Activated CD4-positive, alpha-beta T cell treated with anti-CD3 and anti-CD28 coated beads, Interleukin-2, amount 10 ng/mL, durations not matched to agents 7 days and 5 days (primary cell): ENCODE measurements at places on chromosomes 16 and 17. TPM values are rescaled to one million over a fixed set of nuclear protein-coding genes. Genes with fewer than 3 reads are reported as not detected.

CCDC137 gene
- 33.8 TPM for total RNA-seq

SPNS3 gene
- 8.0 TPM for total RNA-seq

IST1 gene
- 191 TPM for total RNA-seq

ASB16 gene
- total RNA-seq, result not detected

ABCC12 gene
- total RNA-seq, result not detected

FBXL16 gene
- 12.7 TPM for total RNA-seq

RNF43 gene
- total RNA-seq, result 0.12 TPM

FOXN1 gene
- not detected for total RNA-seq

OTOA gene
- total RNA-seq, result not detected

KREMEN2 gene
- total RNA-seq, result 0.08 TPM

PRAC1 gene
- total RNA-seq, result not detected

TP53TG3F gene
- total RNA-seq, result not detected

CHD9NB gene
- 0.15 TPM for total RNA-seq

HBA2 gene
- not detected for total RNA-seq

KRTAP4-9 gene
- not detected for total RNA-seq

BAIAP3 gene
- 1.6 TPM for total RNA-seq

KRTAP1-5 gene
- not detected for total RNA-seq

MARVELD3 gene
- not detected for total RNA-seq

NHERF1 gene
- 254 TPM for total RNA-seq

AIPL1 gene
- total RNA-seq, result not detected

PRSS53 gene
- 3.5 TPM for total RNA-seq

CNTNAP1 gene
- total RNA-seq, result 0.81 TPM

ZCCHC14 gene
- 7.9 TPM for total RNA-seq

CA7 gene
- not detected for total RNA-seq

SLC12A3 gene
- not detected for total RNA-seq

MYO15A gene
- total RNA-seq, result 0.23 TPM

CCL17 gene
- 0.40 TPM for total RNA-seq

TNFRSF13B gene
- not detected for total RNA-seq

SALL1 gene
- not detected for total RNA-seq

CAPNS2 gene
- not detected for total RNA-seq

KRT35 gene
- not detected for total RNA-seq

CPNE7 gene
- total RNA-seq, result 5.1 TPM

DRC3 gene
- 0.06 TPM for total RNA-seq

SEZ6L2 gene
- total RNA-seq, result not detected

MRPS7 gene
- total RNA-seq, result 35.4 TPM

MT4 gene
- total RNA-seq, result not detected

SETD1A gene
- 26.6 TPM for total RNA-seq

WIPF2 gene
- total RNA-seq, result 23.7 TPM

SHISA6 gene
- not detected for total RNA-seq

CCL4 gene
- 2.8 TPM for total RNA-seq

ABHD15 gene
- 18.0 TPM for total RNA-seq

ZG16 gene
- not detected for total RNA-seq

PPL gene
- not detected for total RNA-seq

GABARAPL2 gene
- total RNA-seq, result 66.2 TPM

P4HB gene
- 420 TPM for total RNA-seq

PROCA1 gene
- total RNA-seq, result 5.7 TPM

UNC45B gene
- total RNA-seq, result 0.10 TPM

NEURL4 gene
- 38.1 TPM for total RNA-seq

SLX1A gene
- 54.1 TPM for total RNA-seq

MSLN gene
- total RNA-seq, result not detected

C1QBP gene
- 156 TPM for total RNA-seq

CDH11 gene
- total RNA-seq, result not detected

CMTM1 gene
- 15.3 TPM for total RNA-seq

WFIKKN2 gene
- total RNA-seq, result not detected

CACNG1 gene
- not detected for total RNA-seq

ZNF624 gene
- 5.1 TPM for total RNA-seq

ABCC11 gene
- total RNA-seq, result 0.10 TPM

ASIC2 gene
- total RNA-seq, result not detected

CRK gene
- 17.5 TPM for total RNA-seq
